Spinal cord (tissue), 10 donors: ENCODE measurements at places on chromosomes 6 and 20.

DNA sequence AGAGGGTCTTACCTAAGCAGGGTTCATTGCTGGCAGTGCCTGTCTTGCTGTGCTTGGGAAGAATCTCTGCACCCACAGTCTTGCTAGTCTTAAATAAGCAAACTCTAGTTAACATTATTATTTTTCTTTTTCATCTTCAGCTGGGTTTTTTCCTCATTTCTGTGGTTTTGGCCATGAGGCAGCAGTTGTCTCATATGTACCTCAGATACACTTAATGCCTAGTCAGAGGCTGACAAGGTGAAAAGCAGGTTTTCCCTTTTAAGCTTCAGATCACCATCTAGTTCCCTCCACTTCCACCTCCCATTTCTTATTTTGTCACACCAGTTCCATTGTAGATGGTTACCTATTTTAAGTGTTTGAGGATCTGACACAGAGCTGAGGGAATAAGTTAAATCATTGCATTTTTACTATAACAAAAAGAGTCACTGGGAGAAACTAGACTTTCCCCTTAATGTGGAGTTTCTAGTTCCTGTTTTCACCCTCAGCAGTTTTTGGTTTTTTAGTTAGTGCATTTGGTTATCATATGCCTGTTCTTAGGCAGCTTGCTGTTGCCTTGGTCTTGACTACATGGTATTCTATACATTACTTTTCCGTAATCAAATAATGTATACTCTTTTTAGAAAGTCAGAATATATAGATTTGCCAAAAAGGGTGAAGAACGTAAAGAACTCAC lies 46.0 kb downstream of the AFDN start:
- DNase-seq = no peak

GRCh38 chr6:141990840-141991239 lies 141.9 kb upstream of the GJE1 start:
- DNase-seq = no peak

DNA sequence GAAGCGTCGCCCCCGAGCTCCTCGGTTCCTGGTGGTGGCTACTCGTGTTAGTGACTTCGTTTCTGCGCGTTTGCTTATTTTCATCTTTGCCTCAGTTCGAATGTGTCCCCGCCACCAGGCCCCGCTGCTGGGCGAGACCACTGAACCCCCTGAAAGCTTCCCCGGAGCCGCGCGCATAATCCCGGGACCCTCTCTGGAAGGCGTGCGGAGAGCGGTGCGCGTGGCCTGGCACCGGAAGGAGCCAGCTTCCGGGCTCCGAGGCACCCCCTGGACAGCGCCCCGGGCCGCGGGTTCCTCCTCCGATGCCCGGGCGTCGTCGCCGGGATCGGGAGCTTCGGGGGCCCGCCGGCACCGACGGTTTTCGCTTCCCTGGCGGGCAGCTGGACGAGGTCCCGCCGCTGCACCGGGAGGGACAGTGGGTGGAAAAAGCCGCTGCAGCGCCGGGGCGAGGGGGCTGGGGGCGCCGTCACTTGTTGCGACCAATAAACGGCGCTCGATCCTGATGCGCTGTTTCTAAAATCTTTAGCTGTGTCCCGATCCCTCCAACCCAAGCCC lies 643 bp upstream of the SLC35D3 start:
- peak; percentile 49 for DNase-seq

- DNase-seq = no peak
Observed at GRCh38 chr20:2814587-2815051, at the start of gene C20orf141. TSS of gene C20orf141 (plus strand) at chr20:2814987. CDS start at chr20:2815185, 198 bp downstream.

DNA sequence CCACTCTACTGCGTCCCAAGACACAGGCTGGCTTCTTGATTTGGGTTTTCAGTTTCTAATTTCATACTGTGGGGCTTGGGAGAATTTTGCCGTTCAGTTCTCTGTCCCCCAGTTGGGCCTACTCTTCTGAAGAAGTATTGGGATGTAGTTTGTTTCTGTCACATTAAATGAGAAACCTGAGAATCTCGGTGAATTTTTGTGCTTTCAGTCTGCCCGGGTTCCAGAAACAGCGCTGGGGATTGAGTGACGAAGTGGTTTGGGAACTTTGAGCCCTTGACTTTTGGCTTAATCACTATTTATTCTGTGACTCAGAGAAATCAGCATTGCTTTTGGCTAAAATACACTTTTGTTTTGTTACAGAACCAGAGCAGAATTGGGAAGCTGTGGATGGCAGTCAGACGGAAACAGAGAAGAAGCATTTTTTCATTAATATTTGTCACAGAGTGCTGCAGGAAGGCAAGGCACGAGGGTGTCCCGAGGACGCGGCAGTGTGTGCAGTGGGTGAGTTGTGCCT lies 74.0 kb downstream of the IGF2R start:
- DNase-seq = no peak

DNA sequence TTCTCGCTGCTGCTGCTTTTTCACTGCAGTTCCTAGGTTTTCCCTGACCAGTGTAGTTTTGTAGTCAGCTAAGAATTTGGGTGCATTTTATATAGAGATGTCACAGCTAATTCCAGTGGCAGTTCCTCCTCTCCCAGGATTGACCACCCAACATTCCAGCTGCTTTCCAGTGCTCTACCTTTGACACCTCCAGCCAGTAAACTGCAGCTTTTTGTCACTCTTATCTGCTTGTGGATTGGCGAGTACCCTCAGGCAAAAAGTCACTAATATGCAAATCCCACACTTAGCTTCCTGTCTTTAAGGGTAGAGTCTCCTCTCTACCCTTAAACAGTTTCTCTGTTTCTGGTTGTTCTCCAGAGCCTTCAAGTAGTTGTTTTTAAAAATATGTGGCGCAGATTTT lies 146.9 kb upstream of the KCNG1 start:
- DNase-seq = no peak

GRCh38 chr6:130223508-130223907 lies 757 bp upstream of the SAMD3 start:
- DNase-seq = no peak

- DNase-seq = no peak
Observed at GRCh38 chr6:13098006-13098405, 230.3 kb downstream of the TBC1D7 start.
